ENCODE measurements at places on chromosomes 6 and 20. TPM values are rescaled to one million over a fixed set of nuclear protein-coding genes. Genes with fewer than 3 reads are reported as not detected.

DEFB124 gene
- total RNA-seq, result not detected

GGTLC1 gene
- not detected for total RNA-seq

DNA sequence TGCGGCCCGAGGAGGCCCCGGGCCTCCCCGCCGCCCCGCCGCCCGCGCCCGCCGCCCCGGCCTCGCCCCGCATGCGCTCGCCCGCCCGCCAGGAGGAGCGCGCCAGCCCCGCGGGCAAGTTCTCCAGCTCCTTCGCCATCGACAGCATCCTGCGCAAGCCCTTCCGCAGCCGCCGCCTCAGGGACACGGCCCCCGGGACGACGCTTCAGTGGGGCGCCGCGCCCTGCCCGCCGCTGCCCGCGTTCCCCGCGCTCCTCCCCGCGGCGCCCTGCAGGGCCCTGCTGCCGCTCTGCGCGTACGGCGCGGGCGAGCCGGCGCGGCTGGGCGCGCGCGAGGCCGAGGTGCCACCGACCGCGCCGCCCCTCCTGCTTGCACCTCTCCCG lies 1.5 kb downstream of the FOXQ1 start:
- no peaks in the 10 kb centered on the region for H3K36me3 ChIP-seq
- no peak overlapping the region for H3K27ac ChIP-seq
- H3K4me1 ChIP-seq, result peaks cover 18% of the 10 kb centered on the region
- H3K4me3 ChIP-seq, result no peak overlapping the region
- DNase-seq, result no peak

DNA sequence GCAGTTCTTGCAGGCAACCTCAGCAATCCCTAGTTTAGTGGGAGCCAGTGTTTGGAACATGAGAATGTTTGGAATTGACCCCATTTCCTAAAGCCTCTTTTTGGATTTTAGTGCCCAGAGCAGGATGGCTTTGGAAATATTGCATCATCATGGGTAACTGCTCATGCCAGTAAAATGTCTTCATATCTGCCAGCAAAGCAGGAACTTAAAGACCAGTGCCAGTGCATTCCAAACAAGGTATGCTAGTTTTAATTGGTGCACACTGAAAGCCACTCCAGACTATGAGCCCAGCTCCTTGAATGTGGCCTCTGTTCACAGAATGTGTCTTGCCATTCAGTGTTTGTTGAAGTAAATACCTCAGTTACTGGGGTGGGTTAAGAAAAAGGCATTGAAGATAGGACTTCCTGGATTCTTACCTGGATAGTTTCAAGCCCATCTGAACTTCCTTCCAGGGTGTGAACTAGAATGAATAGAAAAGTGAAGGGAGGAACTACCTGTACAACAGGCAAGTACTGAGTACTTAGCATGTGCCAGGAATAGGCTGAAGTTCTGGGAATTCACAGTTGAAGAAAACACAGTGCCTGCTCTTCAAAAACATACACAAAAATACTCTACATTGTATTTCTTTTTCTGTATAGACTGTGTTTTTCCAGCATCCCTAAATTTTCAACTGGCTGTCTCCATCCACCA lies 70.5 kb downstream of the COL19A1 start:
- no peaks in the 10 kb centered on the region for H3K4me1 ChIP-seq
- DNase-seq, result no peak
- no peak overlapping the region for H3K4me3 ChIP-seq
- no peaks in the 10 kb centered on the region for H3K27me3 ChIP-seq

DNA sequence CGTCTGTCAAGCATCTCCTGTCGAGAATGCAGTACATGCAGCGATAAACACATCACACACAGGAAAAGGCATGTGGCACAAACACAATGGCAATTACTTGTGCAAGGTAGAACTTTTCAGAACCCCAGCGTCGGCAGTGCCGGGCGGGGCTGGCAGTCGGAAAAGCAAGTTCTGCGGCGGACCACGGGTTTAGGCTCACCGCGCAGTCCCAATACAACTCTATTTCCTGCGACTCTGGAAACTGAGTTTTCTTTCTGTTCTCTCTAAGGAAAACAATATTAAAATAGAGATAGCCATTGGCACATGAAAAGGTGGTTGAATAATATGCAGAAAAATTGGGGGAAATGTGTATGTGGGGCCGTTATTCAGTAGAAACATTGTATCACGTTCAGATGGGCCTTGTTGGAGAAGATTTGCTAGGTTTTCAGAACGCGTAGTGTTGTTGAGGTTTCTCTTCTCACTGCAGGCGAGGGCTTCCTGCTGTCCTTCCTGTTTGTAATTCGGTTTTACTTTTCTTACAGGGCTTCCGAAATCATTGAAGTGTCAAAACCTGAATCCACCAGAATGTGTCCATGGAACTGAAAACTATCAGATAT lies 369.5 kb downstream of the THBS2 start:
- H3K27ac ChIP-seq, result peak overlapping the region; percentile 69
- no peaks in the 10 kb centered on the region for H3K36me3 ChIP-seq
- peaks cover 4% of the 10 kb centered on the region for H3K4me1 ChIP-seq
- H3K4me3 ChIP-seq, result peak overlapping the region; percentile 49

OR12D3 gene
- total RNA-seq, result not detected

EBF4 gene
- total RNA-seq, result 4.2 TPM

GRCh38 chr6:157631412-157631811 lies 191.6 kb upstream of the SNX9 start:
- H3K4me3 ChIP-seq, result no peak overlapping the region
- no peak overlapping the region for H3K27ac ChIP-seq
- H3K4me1 ChIP-seq, result no peaks in the 10 kb centered on the region
- no peak for DNase-seq
- H3K27me3 ChIP-seq, result no peaks in the 10 kb centered on the region
- H3K36me3 ChIP-seq, result no peaks in the 10 kb centered on the region

DNA sequence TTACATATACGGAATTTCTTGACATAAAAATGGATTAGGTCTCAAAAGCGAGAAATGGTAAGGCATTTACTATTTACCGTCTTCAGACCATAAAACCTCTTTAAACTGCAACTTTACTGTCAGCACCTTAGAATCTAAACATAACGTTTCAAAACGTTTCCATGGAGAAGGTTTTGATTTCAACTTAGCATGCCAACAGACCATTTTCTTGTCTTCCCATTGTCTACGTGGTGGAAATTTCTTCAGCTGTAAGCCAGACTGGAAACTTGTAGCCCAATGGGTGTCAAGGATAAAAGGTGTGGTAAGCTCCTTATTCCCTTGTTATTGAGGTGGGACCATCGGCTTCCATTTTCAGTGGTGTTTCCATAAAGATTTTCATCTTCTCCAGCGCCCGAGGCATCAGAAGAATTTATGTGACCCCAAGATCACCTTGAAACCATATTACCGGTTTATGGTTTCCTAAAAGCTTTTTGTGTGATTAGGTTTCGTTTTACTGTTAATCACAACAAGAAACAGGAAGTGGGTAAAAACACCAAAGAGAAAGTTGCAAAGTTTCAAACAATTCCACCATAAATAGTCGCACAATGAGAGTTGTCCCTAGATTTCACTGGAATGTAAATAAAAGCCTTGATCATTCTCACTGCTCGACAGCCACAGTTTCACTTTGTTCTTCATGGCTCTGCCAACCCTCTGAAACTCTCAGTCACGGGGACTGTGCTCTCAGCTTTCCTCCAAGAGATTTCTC lies 63.0 kb upstream of the CD2AP start:
- H3K4me3 ChIP-seq, result peak overlapping the region; percentile 71
- DNase-seq, result no peak

EFCAB8 gene
- total RNA-seq, result 1.5 TPM

DNA sequence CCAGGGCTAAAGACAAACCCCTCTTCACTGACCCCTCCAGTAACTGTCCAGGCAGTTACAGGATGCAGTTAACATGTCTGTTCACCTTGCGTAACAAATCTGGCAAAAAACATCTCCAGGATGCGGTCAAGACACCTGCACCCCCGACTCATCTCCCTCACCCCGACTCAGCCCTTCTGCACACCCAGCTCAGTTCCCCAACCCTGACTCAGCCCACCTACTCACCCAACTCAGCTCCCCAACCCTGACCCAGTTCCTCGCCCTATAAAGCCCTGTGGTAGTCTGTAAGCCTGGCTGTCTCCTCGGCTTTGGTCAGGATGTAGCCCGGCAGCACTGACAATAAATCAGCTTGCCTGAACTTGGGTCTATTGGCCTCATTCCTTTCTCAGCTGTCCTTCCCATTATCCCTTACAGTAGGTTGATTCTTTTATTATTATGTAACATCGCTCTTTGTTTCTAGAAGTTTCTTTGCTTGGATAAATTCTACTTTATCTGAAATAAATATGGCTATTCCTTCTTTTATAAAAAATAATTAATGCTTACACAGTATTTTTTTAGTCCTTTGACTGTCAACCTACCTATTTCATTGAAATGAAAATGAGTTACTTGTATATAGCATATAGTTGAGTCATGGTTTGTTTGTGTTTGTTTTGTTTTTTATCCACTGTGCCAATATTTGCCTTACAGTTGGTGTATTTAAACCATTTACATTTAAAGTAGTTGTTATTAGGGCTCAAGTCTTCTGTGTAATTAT lies 12.9 kb upstream of the ADTRP start:
- DNase-seq, result no peak
- no peaks in the 10 kb centered on the region for H3K36me3 ChIP-seq
- H3K4me3 ChIP-seq, result no peak overlapping the region
- peaks cover 7% of the 10 kb centered on the region for H3K27me3 ChIP-seq

DNA sequence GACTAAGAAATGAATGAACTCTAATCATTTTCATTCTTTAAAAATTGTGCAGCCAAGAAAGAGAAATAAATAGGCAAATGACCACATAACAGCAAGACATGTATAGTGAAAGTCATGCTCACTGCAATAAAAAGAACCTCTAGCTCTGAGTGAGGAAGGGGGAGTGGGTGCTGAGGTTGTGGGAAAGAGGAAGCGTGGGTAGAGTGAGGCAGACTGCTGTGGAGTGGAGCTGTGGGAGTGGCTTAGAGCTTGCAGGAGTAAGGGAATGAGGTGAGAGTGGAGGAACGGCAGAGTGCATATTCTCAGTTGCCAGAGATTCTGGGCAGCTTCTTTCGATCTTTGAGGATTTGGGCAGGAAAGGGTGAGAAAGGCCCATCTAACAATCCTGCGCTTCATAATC lies 10.4 kb downstream of the DEFB129 start:
- no peaks in the 10 kb centered on the region for H3K36me3 ChIP-seq
- no peaks in the 10 kb centered on the region for H3K27me3 ChIP-seq
- peaks cover 17% of the 10 kb centered on the region for H3K4me1 ChIP-seq
- DNase-seq, result no peak
- H3K4me3 ChIP-seq, result no peak overlapping the region

- DNase-seq, result no peak
- no peaks in the 10 kb centered on the region for H3K36me3 ChIP-seq
- no peaks in the 10 kb centered on the region for H3K27me3 ChIP-seq
- H3K27ac ChIP-seq, result no peak overlapping the region
- H3K4me1 ChIP-seq, result no peaks in the 10 kb centered on the region
These were observed 8.5 kb upstream of the UBD start for GRCh38 chr6:29567991-29568390.

Data from T-cell (primary cell).